Hematopoietic multipotent progenitor cell treated with erythropoietin and hydrocortisone succinate and interleukin-3 and kit ligand, for 6 days (in vitro differentiated cells): ENCODE measurements at places on chromosomes 6 and 20.

GRCh38 chr6:48199499-48199898, 88.5 kb upstream of the PTCHD4 start:
- DNase-seq: no peak

DNA sequence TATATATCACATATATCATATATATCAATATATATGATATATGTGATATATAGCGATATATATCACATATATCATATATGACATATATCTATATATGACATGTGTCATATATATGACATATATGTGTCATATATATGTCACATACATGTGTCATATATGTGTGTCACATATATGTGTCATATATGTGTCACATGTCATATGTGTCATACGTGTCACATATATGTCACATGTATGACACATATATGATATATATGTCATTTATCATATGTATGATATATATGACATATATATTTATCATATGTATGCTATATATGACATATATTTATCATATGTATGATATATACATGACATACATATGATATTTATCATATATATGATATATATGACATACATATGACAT, 27.6 kb upstream of the ZNF292 start:
- no peak for DNase-seq

DNA sequence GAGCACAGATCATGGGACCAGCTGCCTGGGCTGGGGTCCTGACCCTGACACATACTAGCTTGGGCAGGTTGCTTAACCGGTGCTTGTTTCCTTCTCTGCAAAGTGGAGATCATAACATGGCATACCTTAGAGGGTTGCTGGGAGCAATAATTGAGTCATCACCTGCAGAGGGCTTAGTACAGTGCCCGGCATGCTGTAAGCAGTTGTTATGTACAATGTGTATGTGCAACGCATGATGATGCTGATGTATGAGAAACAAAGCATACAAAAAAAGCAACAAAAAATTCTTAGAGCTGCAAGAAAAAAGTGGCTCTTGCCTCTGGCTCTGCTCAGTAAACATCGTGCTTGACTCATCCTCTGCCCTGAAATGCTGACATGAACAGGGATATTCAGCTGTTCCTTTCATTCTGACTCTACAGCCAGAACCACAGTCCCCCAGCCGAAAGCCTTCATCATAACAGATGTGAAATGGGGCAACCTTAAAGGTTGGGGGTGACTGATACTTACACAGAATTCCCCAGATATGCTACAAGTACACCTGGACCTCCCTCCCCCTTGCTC, 91.7 kb downstream of the CLIC5 start:
- DNase-seq: no peak

DNA sequence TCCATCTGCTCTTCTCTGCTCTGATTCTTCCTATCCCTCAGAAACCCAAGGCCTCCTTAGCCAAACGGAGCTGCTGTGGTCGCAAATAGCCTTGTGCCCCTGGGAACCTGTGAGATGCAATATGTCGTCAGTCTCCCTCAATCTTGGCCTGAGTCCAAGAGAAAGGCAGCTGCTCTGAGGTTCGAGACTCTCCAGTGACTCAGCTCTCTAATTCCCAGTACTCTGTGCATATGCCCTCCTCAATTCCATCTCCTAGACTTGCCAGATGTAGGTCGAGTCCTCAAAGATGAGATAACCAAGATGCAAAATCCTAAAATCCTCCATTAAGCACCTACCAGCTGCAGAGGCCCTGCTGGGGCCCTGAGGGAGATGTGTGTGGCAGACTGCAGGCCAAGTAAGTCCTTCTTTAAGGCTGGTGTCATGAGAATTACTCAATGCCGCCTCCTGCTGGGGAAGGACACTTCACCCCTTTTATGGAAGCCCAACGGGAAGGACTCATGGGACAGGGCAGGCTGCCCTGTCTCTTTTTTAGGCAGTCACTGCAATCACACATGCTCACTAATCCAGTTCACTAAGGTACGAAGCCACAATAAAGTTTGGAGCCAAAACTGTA, 28.5 kb downstream of the C6orf15 start:
- peak; percentile 62 for DNase-seq

- DNase-seq: no peak
These were observed 107.1 kb downstream of the COL12A1 start for GRCh38 chr6:75098709-75099108.

- no peak for DNase-seq
These were observed 171.3 kb downstream of the SLC16A10 start for GRCh38 chr6:111258615-111259088.

GRCh38 chr20:9253006-9253539, 184.2 kb downstream of the PLCB4 start:
- no peak for DNase-seq

- peak; percentile 53 for DNase-seq
These were observed 702 bp downstream of the ETV7 start for GRCh38 chr6:36386495-36387439.

DNA sequence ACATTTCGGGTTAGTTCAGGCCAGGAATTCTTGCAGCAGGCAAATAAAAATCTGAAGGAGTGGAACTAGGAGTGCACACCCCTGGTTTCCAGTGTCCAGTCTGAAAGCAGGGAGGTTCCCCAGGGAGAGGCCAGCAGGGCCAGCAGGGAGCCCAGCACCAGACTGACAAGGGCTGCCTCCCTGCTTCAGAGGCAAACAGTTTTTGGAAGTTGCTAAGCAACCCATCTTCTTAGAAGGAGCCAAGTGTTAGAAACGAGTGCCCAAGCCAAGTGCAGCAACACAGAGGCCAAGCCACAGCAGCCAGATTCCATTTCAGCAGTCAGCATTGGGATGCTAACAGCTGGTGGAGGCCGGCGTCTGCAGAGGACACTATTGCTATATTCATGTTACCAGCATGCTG, 179.1 kb downstream of the SYNDIG1 start:
- no peak for DNase-seq

DNA sequence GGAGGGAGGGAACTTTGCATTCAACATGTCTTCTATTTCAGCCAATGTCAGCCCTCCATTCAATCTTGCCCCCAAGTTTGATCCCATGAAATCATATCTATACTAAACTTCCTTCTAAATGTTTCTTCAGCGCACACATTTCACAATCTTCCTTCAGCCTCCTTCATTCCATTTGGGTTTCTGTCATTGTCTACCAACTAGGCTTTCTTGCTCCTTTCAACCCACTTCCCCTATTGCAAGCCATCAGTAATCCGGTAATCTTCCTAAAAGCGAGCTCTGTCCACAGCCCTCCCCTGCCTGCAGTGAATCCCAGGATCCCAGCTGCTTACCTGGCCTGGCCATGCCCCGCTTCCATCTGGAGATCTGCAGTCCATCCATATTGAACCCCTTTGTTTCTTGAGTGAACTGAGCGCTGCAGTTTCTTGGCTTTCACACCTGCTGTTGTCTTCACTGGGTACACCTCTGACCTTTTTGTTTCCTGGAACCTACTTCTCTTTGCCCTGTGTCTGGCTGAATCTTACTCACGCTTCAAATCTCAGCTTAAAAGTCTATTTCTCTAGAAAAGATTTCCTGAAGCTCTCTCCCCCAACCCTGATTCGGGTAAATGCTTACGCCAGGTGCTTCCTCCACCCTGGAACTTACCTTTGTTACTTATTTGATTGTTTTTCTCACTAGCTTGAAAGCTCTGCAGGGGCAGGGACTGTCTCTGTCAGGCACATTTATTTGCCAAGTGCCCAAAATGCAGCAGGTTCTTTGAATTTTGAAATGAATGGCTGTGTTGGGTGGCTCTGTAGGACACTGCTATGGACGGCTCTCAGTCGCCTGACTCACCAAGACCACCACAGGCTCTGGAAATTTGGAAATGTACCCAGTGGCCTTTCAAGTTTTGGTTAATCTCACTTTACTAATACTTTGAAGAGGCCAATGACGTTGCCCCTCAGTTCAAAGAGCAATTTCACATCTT, 50.3 kb downstream of the ADTRP start:
- peak; percentile 26 for DNase-seq

- DNase-seq: no peak
These were observed 37.5 kb downstream of the C20orf203 start for GRCh38 chr20:32636283-32636682.

DNA sequence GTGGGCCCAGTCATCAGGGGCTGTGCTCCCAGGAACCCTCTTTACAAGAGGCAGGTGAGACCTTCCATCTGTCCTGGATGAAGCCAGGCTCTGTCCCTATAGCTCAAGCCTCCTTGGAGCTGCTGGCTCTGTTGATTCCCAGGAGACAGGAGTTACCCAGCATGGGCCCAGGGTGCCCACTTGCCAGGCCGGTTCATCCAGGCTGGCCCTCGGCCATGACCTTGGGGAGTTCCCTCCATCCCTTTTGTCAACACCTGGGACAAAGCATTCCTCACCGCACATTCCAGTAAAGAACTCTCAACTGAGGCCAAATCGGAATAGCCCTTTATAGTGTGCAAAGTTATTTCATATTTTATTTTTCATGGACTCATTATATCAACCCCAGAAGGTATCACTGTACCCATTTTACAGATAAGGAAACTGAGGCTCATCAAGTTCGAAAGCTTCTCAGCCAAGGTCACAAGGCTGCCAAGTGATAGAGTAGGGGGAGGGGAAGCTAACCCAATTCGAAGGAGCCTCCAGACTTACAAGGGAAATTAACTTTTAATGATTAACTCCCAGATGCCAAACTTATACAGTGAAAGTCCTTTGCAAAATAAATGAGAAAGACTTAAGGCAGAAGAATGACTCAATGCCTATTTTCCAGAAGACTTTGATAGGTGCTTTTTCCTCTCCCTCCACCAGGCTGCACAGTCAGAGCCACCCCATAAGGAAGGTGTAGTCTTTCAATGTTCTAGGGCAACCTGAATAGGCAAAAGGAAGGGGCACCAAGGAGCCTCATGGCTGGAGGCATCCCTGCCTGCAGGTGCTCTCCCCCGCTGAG, 18.5 kb downstream of the SDC4 start:
- no peak for DNase-seq

DNA sequence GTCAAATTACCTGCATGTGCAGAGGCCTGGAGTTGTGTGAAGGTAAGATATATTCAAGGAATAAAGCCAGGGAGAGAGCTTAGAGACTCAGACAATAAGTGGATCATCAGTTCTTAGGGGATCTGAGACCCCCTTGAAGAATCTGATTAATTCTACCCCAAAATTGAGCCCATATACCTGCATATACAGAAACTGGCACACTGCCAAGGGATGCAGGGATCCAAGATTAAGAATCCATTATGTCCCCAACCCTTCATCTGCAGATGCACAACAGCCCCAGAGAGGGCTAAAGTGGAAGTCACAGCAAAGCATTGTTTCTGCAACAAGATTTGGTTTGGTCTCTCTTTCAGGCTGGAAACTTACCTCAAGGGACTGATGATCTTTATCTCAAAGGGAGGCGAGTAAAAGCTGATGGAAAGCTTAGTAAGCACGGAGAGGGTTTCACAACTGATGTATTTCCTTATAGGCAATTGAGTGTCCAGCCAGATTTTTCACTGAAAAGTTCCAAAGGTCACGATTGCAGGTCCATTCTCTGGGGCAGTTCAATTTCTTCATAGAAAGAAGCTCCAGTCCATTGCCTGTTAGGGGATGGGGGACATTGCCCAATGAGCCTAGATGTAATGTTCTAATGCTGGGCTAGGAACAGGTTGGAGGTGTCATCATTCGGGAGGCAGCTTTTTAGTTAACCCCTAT, 20.9 kb upstream of the STK35 start:
- no peak for DNase-seq

- no peak for DNase-seq
These were observed 373.5 kb downstream of the TBC1D32 start for GRCh38 chr6:120960761-120961160.

DNA sequence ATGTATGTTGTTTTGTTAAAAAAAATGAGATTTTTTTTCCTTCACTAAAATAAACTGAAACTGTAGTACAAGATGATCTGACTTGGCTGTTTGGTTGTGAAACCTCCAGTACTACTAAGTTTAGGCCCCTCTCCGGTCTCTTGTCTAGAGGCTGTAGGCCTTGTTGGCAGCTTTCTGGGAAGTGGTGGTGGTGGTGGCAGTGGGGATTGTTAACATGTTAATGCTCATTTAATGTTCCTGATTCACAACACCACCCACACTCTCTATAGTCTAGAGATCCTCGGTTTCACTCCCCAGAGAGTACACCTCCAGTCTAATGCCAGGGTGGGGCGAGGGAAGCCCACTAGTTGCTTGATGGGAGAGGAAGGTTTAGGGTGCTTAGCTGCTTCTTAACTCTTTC, 24.1 kb downstream of the STK4 start:
- peak; percentile 58 for DNase-seq

DNA sequence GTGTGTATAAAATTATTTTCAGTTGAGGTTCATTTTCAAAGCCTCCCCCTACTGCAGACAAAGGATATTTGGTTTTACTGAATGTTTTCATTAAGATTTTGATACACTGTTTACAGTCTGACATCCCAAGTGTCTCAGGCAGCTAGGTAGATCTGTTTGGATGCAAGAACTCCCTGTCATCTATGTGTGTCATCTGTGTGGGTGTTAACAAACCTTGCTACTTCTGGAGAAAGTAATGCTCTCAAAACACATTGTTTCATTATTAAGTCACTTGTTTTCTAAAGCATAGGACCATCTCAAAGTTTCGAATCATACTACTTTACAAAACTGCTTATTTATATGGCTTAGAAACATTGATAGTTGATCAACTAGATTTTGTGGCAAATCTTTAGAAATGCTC, 114.5 kb upstream of the TMEM170B start:
- DNase-seq: no peak

DNA sequence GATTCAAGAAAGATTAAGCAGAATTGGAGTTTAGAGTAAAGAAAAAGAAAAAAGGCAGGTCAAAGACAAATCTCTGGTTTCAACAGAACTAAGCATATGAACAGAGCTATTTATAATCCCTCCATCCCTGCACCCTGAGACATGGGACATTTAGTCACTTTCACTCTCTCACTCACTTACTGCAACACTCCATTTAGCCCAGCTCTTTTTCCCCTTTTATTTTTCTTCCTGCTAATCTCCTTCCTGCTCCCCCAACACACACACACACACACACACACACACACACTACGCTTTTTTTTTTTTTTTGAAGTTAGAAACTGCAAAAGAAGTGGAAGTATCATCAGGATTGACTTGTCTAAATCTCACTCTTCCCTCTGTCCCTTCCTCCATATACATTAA, 45.1 kb upstream of the TBC1D7 start:
- no peak for DNase-seq

DNA sequence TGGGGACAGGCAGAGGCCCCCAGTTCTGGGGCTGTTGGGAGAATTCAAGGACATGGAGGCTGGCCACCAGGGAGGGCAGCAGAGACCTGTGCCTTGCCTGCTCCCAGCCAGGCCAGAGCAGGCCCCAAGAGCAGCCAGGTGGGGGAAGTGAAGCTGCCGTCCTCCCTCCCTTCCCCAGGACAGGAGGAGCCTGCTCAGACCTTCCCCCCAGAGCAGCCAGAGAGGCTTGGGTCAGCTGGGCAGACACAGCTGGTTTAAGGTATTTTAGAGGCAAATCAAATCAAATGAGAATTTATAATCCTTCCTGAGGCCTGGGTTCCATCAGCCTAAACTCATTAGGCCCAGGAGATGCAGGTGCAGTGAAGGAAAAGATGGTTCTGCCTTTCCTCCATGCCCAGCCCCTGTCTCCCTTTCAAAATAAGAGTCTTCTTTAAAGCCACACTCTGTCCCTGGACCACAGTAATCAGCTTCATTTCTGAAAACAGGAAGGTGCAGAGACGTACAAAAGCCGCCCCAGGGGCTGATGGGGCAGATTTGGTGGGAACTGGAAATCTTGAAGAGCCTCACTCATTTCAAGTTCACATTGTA, 21.7 kb downstream of the BMP7 start:
- no peak for DNase-seq
